ENCODE measurements at places on chromosomes 7 and 10.

DNA sequence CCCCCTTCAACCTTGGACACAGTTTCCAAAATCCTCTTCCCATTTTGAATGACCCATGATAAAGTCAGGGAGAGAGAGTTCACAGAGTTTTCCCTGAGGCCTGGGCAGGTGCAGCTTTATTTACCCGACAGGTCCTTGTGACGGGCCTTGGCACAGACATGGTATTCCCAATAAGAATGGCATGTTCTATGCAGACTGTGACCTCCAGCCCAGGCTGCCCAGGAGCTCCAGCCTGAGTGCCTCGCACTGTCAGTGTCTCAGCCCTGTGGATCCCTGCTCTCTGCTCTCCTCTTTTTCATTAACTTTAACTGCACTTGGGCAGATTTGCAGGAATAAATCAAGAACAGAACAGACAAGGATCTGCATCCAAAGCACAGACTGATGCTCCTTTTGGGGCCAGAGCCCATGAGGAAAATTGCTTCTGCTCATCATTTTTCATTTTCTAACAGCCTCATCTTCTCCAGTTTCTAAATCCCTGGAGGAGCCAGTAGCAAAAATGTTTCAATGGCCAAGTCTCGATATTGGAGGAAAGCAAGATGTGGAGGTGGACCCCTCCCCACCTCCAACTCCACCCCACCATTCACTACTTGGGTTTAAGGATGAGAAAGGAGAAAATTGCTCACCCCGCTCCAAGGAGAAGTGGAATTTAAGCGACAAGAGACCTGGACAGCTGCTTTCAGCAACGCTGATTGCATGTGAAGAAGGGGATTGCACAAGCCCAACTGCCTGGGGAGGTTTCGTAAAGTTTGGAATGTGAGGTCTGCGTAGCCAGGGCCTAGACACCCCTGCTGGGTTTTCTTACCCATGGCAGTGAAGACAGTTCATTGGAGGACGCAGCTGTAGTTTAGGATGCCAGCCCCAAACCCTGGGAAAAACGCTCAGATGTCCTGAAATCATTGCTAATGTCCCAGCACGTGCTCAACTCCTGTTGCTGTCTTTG lies 225.9 kb downstream of the WDR11 start:
- DNase-seq, result no peak

- DNase-seq, result peak; percentile 59
These were observed 433.6 kb downstream of the ACTR3B start for GRCh38 chr7:153193144-153193595.

GRCh38 chr10:28711776-28712175 lies 34.5 kb downstream of the BAMBI start:
- no peak for DNase-seq

DNA sequence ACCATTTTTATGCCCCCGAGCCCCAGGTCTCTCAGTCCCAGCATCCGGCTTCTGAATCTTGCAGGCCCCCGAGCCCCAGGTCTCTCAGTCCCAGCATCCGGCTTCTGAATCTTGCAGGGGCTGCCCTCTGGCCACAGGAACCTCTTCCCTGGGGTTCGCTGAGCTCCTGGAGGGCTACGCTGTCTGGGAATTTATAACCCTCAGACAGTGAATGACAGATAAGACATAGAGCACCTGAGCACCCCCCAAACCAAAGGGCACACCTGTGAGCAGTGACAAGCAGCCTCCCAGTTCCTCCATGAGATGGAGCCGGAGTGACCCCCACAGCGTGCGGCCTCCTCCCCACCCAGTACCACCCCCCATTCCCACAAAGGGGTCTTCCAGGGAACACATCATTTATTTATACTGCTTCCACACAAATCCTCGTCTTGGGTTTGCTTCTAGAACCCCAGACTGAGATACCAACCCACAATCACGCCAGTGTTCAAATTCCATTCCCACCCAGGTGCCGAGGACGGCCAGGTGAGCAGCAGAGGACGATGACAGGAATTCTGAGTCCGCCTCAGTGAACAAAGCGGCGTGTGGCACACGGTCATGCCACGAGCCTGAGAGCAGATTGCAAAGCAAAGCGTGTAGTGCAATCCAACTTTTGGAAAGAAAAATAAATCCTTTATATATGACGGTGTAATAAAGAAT lies 57.7 kb upstream of the FAM20C start:
- DNase-seq, result no peak

DNA sequence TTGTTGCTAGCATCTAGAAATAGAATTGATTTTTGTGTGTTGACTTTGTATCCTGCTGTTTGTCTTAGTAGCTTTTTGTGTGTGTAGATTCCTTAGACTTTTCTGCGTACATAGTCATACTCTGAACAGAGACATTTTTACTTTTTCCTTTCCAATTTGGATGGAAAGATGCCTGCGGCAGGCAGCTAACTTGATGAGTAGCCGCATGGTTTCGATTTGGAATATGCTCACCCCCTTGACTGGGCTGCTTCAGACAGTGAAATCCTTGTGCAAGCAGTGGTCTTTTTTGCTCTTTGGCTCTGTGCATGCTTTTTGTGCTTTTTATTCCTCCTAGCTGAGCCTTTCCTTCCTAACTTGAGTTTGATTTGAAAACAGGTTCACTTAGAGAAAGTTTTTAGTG lies 71.8 kb downstream of the HHEX start:
- DNase-seq, result no peak

- DNase-seq, result no peak
These were observed 11.3 kb downstream of the XRCC2 start for GRCh38 chr7:152664636-152665035.

GRCh38 chr10:80324891-80325364 lies 31.6 kb downstream of the DYDC1 start:
- DNase-seq, result no peak

GRCh38 chr7:5213286-5213645 lies 23.2 kb downstream of the WIPI2 start:
- DNase-seq, result no peak

- no peak for DNase-seq
These were observed 314.5 kb downstream of the CAMK1D start for GRCh38 chr10:12663863-12664262.

- peak; percentile 18 for DNase-seq
These were observed 33.4 kb upstream of the PLPP4 start for GRCh38 chr10:120423431-120424197.

- DNase-seq, result no peak
These were observed 503.4 kb downstream of the PARD3 start for GRCh38 chr10:34311679-34312078.

DNA sequence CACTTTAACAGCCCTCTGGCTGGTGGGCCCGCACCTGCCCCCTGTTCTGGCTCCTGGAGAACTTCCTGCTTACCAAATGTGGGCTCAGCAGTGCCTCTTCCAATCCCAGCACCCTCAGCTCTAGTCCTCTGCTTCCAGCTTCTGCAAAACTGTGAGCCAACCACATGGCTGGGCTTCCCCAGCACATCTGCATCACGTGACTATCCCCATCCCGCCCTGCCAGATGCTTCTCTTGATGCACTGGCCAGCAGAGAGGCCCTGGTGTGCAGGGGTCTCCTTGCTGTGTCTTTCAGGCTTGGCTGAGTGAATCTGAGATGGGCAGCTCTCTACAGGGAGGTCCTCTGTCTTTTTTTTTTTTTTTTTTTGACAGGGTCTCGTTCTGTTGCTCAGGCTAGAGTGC lies 43.8 kb upstream of the DMBT1 start:
- no peak for DNase-seq

DNA sequence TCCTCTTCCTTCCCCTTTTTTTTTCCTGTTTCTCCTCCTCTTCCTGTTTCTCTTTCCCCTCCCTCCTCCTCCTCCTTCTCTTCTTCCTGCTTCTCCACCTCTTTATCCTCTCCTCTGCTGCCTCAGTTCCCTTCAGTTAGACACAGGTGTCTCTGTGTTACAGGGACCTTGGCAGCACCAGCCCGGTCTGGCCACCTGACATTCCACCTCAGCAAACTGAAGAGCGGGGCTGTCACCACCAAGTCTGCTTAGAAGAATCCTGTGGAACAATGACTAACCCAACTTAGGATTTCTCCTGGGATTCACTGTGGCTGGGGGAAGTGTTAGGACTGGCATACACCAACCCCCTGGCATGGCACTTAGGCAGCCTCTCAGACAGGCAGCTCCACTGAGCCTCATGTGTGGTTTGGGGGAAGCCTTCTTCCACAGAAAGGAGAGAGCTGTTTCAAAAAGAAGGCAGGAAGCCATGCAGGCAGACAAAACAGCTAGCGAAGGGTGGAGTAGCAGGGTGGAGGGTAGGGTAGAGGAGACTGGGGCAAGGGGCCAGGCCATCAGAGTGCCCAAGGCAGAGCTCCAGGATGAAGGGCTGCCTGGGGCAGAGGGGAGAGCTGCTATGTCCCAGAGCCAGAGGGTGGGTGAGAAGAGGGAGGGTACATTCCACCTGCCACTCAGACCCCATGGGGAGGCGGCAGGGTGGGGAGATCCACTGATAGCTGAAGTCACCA lies 13.2 kb upstream of the GDF10 start:
- DNase-seq, result no peak

GRCh38 chr7:144050093-144050492 lies 1.3 kb downstream of the OR2A5 start:
- DNase-seq, result no peak

DNA sequence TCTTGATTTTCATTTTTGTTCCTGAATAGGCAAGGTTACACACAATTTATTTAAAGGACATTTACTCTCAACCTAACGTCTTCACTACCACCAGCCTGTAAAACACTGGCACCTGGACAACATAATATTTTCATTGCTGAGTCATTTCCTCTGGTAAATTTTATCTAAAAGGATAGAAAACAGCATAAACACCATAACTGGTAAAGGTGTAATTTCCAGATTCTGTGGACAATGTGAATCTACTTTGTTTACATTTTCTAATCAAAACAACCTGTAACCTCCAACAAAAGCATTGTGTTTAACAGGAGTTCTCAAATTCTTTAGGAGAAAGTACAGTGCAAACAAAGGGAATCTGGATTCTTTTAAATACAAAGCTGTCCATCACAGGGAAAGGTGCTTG lies 472.0 kb upstream of the AKR1E2 start:
- DNase-seq, result no peak

- no peak for DNase-seq
These were observed 25.6 kb upstream of the PLEKHA1 start for GRCh38 chr10:122348935-122349361.

DNA sequence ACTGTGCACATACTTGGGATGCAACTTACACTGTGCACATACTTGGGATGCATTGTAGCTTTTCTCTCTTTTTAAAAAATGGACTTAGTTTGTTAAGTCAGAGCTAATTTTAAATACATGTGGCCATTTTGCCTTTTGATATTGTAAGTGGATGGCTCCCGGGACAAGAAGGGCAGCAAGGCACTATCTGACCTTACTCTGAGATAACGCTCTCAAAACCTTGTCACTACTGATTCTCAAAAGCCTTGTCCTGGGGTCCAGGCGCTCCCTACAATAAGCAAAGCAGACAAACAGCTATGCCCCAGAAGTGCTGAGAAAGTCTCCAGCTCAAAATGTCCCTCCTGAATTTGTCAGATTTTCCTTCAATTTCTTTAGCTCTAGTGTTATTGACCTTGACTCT lies 66.9 kb upstream of the CACNB2 start:
- DNase-seq, result no peak

DNA sequence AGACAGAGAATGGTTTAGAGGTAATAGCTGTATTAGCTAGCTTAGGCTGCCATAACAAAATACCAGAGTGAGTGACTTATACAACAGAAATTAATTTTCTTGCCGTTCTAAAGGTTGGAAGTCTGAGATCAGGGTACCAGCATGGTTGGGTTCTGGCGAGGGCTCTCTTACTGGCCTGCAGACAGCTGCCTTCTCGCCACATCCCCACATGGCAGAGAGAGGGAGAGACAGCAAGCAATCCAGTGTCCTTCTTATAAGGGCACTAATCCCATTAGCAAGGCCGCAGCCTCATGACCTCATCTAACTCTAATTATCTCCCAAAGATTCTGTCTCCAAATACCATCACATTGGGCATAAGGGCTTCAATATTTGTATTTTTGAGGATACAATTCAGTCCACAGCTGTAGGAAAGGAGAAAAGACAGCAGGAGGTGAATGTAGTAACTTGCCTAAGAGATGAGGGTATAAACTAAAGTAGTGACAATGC lies 3.6 kb upstream of the STAM start:
- DNase-seq, result no peak

DNA sequence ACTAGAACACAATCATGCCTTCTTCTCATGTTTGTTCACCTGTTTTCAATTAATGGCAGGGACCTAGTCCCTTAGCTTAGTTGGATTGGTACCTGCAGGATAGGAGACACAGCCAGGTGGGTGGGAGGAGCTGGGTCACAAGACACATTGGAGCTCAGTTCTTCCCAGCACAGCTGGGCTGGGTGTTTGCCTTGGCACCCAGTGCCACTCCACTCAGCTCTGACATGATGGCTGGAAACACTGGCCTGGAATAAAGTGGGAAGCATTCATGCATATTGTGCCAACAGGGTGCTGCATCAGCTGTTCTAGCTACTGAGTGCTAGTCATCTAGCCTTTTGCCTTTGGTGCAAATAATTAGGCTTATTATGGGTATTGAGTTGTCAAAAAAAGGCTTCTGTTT lies 226.1 kb downstream of the PTEN start:
- DNase-seq, result no peak

DNA sequence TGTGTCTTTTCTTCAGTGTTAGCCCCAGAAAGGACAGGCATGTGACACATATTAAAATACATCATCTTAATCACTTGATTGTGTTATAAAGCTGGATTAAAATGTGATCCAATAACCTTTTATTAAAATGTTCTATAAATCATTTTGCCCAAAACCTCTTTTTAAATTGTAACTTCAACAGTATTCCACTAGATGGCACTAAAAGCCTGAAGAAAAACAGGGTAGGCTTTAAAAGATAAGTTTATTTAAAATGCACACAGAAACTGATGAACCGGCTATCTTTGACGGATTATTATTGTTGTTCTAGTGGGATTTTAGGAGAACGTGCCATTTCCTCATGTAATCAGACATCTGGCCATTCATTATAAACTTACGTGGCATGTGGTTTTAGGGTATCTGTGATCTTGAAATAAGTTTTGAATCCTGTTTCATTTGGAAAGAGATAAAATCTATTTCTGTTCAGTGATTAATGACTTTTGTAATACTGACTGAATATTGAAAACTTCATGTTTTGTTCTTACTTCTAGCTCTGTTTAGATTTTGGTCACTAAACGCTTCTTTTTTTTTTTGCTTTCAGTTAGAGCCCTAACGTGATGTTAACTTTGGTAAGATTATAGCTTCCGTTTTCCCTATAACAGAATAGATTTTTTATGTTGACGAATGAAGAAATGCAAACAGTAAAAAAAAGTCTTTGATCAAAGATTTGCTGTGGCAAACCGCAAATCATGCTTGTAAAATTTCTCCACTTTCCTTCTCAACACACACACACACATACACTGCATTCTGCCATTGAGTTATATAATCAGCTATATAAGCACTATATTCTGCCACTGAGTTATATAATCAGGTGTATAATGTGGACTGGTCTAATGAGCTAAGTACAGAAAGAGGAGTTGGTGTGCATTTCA lies 13.6 kb downstream of the VPS50 start:
- DNase-seq, result peak; percentile 10
